ENCODE measurements at places on chromosomes 6 and 20. TPM values are rescaled to one million over a fixed set of nuclear protein-coding genes. Genes with fewer than 3 reads are reported as not detected.
A peak's percentile ranks its signal among the peaks of the same experiment; 100 is the strongest.

- no peak for DNase-seq
Measured at GRCh38 chr20:53497246-53497645, 96.4 kb downstream of the ZNF217 start.

DNA sequence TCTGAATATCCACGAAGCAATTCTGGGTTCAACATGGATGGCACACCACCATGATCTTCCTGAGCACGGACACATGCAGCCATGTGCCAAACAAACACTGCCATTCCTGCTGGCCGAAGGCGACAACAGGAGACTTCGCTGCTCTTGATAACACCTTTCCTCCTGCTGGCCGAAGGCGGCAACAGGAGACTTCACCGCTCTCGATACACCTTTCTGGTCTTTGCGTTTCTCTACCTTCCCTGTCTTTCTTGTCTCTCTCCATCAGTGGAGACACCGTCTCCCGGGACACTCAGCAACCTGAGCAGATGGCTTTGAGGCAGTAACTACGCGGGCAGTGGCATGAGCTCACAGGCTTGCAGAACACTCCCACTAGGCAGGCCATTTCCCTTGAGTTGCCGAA lies 54.9 kb upstream of the MPC1 start:
- DNase-seq: peak; percentile 26

DNA sequence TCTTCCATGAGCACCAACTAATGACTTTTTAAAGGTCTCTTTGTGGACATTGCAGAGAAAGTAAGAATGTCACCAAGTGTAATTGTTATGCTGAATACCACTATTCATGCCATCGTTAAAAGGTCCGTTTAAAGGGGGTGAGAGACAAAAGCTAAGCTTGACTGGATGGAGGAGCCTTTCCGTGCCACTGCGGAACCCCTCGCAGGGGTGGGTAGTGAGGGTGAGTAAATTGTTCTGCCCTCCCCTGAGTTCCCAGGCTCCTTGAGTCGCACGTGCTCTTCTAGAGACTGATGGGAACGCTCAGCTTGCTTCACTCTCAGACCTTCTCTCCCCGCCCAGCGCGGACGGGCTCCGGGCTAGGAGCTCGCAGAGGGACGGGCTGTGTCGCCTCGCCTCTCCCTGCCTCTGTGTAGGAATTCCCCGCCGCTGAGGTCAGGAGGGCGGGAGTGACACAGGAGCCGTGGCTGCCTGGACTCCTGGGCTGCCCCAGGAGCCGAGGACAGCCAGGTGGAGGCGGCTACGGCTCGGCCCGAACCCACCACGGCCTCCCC lies 314.8 kb upstream of the QKI start:
- no peak for DNase-seq

Gene PKIB
- total RNA-seq: 3.5 TPM

- DNase-seq: no peak
Measured at GRCh38 chr6:90233994-90234393, 62.6 kb downstream of the BACH2 start.

DNA sequence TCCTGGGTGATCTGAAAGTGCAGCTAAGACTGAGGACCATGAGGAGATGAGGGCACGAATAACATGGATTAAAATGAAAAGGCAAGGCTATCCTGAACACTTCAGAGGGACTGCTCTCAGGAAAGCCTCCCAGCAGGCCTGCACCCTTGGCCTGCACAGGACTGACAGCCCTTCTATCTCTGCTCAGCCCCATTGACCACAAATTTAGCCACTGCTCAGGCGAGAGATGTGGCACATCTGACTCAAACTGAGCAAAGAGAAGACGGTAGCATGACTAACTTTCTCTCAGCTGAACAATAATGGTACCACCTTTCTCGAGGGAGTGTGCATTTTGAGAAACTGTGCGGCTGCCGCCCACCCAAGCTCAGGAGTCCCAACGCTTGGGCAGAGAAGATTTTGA lies 257.5 kb downstream of the ADGB start:
- DNase-seq: no peak

- DNase-seq: no peak
Measured at GRCh38 chr20:31972471-31973021, 4.6 kb downstream of the XKR7 start.

Gene TSPO2
- not detected for total RNA-seq

Gene PTCHD4
- 1.1 TPM for total RNA-seq

DNA sequence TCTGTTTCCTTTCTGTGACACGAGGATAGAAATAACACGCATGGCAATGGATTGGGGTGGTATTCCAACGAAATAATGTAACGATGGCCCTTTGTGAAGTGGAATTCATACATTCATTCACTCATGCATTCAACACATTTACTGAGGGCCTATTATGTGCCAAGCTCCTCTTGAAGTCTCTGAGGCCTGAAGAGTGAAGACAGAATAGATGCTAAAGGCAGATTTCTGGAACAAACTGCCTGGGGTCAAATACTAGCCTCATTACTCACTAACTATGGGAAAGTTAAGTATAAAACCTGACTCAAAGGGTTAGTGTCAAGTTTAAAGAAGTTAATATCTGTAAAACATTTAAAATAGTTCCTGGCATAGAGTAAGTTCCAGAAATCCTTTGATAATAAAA lies 279.6 kb upstream of the SULF2 start:
- no peak for DNase-seq

GRCh38 chr6:118511930-118512715 lies 36.0 kb upstream of the PLN start:
- DNase-seq: no peak

DNA sequence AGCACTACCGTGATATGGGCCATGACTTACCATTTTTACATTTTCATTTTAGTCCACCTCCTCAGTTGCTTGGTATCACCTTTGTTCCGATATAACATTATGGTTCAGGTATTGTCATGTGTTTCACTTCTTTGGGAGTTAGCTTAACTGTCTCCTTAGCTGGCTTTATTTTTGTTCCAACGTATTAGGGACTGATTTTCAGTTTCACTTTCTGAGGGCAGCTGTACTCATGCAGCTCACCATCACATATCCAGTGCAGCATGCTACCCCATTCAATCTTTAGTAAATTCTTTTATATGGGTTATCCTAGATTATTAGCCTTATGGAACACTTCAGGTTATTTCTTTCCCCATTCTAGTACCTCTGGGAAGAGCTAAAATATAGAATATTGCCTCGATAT lies 362.2 kb upstream of the IRAK1BP1 start:
- no peak for DNase-seq

DNA sequence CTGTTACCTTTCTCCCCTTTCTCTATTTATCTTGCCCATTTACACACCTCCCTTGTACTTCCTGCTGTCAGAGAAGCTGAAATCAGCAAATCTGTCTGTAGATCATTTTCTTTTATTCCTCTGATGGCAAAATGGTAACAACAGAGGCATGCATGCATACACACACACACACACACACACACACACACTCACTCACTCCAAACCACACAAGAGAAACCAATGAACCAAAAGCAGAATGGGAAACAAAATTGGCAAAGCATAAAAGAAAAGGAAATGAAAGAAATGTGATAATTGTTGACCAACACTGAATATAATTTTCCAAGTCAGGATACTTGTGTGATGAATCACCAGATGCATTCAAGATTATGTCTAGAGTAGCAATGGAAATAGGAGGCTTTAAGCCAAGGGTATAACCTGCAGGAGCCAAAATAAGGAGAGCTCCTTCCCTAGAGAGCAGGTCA lies 172.4 kb downstream of the PLCB4 start:
- no peak for DNase-seq

DNA sequence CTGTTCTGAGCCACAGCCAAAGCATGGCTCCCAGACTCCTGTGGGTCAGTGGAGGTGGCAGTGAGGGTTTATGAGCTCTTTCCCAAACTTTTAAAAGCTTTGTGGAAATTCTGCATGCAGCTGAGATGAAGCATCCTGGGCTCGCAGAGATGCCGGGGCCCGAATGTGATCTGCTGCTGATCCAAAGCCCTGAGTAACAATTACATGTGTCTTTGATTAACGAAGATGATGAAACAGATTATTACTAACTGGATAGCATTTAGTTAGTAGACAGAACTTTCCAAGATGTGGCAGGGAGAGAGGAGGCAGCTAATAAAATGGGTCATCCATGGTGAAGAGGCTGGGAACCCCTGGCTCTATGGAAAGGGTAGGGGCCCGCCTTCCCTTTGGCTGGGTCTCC lies 43.9 kb upstream of the MDFI start:
- DNase-seq: no peak

Gene SLC13A3
- 5.1 TPM for total RNA-seq

Gene COL9A3
- 5.1 TPM for total RNA-seq

Gene PRL
- not detected for total RNA-seq

Gene TPBG
- total RNA-seq: 19.8 TPM

DNA sequence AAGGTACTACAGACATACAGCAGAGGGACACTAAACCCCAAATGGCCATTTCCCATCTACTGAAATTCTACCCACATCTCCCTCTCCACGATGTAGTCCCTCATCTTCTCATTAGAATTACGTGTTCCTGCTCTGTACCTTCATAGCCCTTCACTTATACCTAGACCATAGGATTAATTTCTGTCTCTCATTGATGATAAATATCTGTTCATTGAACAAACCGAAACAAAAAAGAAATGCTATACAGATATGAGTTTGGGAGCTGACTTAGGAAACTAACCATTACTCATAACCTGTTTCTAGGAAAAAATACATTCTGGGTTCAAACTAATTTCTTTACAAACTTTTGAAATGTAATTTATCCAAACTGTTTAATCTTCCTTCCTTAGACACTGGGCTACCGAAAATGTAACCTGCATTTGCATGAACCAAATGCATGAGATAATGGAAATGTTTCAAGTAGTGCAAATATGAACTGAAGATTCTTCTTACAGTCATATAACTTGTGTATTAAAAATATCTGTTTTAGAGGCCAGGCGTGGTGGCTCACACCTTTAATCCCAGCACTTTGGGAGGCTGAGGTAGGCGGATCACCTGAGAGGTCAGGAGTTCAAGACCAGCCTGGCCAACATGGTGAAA lies 85.3 kb downstream of the GJA10 start:
- DNase-seq: no peak

DNA sequence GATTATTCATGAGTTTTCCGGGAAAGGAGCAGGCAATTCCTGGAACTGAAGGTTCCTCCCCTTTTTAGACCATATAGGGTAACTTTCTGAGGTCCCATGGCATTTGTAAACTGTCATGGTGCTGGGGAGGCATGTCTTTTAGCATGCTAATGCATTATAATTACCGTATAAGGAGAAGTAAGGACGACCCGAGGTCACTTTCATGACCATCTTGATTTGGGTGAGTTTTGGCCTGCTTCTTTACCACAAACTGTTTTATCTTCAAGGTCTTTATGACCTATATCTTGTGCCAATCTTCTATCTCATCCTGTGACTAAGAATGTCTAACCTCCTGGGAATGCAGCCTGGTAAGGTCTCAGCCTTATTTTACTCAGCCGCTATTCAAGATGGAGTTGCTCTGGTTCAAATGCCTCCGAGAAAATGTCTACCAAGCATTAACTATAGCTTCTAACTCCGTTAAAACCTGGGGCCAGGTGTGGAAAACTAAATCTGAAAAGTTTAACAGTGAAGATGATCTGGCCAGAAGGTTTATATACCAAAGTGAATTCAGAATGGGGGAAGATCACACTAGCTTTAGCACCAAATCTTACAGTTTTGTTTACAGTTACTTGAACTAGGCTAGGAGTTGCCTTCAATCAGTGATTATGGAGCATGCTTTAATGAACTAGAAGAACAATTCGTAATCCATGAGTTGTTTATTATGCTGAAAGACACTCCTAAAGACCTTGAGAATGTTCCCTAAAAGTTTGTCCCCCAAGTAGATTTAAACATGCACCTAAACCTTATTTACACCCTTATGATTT lies 80.0 kb upstream of the TOP1 start:
- no peak for DNase-seq

DNA sequence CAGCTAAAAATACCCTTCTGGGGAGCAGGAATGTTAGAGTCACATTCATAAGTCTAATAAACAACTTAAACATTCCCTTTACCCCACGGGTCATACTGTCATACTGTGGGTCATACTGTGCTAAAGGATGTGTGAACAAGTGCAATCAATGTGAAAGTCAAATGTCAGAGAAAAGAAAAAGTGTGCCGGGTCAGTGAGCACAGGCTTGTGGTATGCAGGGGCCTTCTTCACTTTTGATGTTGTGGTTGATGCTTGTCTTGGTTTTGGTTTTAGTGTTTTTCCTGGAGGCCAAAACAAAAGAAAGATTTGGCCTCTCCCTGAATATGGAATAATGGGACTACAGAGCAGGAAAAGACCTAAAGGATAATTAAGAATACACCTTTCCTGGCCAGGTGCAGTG lies 267.9 kb upstream of the PLN start:
- no peak for DNase-seq

Gene BMP2
- total RNA-seq: 11.6 TPM

DNA sequence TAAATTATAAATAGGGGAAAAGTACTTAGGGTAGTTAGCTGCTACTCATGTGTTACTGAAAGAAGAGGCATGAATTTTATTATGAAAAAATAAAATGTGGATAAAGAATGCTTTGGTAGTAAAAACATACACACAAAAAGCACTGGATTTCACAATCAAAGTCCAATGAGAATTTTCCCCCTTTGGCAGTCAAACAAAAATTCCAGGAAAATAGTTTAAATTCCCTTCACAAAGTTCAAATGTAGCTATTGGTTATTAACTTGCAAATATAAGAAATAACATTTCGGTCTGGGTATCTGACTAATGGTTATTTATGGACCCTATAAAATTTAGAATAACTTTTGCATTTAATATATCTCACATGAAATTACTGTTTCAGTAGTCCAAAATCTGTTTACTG lies 210.4 kb downstream of the FOXC1 start:
- no peak for DNase-seq

Measured in ureter (tissue), 1 donor.